ENCODE measurements at places on chromosomes 2 and 18.

DNA sequence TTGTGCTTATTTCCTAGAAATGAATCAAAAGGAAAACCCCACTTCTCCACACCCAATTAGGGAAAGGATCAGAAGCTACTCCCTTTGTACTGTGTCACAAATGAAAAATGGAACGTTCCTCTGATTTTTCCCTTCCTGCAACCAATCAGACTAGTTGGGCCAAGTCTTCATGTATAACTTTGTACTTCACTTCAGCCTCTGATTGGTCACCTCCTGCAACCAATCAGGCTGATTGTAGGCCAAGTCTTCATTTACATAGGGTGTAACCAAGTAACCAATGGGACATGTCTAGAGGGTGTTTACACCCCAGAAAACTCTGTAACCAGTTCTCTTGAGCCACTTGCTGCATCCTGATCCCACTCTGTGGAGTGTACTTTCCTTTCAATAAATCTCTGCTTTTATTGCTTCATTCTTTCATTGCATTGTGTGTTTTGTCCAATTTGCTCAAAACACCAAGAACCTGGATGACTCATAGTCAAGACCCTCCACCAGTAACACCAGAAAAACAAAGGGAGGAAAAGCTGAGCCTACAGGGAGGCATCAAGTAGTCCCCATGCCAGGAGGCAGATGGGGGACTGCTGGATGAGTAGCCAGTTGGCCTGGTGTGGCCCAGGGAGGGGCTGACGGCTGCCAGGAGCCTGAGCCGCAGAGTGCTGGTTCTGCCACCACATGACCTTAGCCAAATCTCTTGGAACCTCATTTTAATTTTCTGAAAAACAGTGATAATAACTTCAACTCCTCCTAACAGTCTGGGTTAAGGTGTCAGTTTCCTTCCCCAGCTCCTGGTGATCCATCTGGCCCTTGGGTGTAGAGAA is 46.1 kb downstream of the SOWAHC start:
- peak; percentile 6 for DNase-seq

GRCh38 chr2:190301032-190301431 is 18.6 kb downstream of the HIBCH start:
- peak; percentile 13 for DNase-seq

DNA sequence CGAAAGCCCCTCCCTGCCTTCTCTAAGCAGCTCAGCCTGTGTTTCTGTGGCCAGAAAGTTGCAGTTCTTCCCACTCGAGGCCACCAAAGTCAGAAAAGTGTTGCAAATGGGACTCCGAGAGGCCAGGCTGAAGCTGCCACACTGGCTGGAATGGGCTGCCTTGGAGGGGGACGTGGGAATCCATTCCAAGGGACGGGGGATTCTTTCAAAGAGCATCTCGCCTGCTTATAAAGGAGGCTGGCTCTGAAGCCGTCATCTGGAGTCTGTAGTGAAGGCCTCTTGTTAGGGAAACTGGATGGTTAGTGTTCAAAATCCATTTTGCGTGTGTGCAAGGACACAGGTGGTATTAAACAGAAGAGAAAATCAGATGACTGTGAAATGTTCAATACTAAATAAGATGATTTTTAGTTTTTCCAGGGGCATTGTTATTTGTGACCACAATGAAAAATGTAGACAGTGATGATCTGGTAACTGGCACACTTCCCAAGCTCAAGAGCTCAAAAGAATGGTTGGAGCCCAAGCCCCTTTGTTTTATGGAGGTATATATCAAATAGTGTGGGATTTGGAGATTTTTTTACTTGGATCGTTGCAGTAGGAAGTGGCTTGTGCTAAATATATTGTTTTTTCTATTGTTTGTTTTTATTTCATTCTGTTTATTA is 782 bp downstream of the FAM228B start:
- DNase-seq: peak; percentile 45

DNA sequence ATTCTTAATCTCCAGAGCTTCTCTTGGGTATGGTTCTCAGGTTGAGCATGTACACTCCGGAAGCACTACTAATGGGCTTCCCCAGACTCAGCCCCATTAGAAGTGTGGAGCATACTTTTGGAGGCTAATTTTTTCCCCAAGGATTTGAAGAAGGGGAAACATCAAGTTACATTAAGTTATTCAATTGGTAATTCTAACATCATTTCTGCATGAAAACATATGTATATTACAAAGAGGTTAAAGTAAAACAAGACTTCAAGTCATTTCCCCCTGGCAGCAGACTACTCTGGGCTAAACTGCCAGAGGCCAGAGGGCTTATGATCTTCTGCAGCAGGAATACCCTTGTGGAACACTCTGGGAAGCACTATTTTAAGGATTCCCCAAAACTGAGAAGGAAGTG is 227.7 kb upstream of the STK17B start:
- no peak for DNase-seq

DNA sequence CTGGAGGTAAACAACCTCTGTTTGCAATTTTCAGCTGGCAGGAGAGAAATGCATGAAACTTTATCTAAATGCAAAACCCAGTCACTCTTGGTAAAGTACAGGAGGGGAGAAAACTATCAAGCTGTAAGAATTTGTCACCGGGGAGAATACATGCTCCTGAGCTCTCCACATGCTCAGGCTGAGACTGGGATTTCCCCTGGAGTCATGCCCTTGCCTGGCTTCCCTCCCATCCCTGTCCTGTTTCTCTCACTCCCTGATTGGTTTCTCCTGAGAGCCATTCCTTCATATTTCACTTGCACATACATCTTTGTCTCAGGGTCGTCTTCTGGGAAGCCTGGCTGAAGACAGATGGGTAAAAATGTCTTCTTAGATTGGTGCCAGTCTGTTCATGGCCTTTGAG is 52.9 kb upstream of the SPATS2L start:
- DNase-seq: no peak

DNA sequence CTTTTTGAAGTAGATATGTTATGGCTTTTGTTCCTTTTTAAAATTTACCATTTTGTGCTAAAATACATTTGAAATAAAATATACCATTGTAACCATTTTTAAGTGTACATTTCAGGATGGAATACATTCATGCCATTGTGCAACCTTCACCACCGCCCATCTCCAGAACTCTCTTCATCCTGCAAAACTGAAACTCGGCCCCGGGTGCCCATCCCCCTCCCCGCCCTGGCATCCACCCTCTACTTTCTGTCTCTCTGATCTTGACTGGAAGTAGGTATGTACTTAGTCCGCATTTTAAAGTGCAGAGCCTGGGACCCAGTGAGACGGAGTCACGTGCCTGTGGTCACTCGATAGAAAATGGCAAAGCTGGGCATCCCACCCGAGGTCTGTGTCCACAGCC is 45.6 kb downstream of the DIPK1C start:
- no peak for DNase-seq

- DNase-seq: peak; percentile 66
Observed at GRCh38 chr2:179991344-179991743, 15.8 kb downstream of the CWC22 start.

DNA sequence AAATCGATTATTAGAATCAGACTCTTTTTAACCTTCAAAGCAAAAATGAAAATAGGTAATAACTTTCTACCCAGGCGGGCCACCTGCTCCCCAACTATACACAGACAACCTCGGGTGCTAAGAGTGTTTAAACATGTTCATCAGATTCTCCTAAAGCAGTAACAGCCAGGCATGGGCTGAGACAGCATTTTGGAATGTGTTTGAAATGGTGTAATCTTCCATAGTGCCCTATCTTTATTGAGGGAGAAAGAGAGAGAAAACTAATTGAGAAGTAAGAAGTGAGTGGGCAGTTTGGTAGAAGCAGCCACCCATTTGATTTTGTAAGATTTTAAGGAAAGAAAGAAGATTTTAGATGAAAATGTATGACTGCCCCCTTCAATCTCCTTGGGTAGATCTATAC is 196.1 kb upstream of the CTAGE1 start:
- no peak for DNase-seq

GRCh38 chr2:48343571-48344440 is 186.1 kb upstream of the STON1 start:
- DNase-seq: peak; percentile 43

DNA sequence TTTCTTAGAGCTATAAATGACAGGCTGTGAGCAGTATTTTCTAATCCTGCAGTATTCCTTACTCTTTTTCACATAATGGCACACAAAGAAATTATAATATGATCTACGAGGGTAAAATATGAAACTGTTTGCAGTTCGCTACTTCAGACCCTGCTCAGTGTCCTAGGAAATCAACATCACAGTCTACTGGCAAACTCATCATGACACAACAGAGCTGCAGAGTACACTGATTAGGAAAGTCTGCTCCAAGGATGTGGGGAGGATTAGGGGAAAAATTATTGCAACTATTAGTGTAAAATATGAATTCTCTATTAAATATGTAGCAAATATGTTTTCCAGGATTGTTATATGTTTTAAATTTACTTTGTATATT is 149.2 kb upstream of the REG3G start:
- DNase-seq: no peak

DNA sequence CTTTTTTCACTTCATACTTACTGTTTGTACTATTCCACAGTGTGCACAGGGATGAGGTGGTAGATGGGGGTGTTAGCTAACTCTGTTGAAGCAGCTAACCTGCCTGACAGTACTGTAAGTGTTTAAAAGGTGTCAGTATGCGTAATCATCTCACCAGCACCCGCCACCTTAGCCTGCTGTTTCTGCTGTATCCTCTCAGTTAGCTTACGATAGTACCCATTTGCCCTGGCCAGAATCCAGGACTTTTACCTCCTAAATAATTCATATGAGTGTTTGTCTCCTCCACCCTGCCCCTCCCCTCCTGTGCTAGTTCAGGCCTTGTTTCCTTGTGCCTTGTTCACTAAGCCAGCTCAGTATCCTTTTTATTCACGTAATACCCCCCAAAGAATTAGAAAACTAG is 34.2 kb downstream of the TRAPPC12 start:
- DNase-seq: peak; percentile 7

DNA sequence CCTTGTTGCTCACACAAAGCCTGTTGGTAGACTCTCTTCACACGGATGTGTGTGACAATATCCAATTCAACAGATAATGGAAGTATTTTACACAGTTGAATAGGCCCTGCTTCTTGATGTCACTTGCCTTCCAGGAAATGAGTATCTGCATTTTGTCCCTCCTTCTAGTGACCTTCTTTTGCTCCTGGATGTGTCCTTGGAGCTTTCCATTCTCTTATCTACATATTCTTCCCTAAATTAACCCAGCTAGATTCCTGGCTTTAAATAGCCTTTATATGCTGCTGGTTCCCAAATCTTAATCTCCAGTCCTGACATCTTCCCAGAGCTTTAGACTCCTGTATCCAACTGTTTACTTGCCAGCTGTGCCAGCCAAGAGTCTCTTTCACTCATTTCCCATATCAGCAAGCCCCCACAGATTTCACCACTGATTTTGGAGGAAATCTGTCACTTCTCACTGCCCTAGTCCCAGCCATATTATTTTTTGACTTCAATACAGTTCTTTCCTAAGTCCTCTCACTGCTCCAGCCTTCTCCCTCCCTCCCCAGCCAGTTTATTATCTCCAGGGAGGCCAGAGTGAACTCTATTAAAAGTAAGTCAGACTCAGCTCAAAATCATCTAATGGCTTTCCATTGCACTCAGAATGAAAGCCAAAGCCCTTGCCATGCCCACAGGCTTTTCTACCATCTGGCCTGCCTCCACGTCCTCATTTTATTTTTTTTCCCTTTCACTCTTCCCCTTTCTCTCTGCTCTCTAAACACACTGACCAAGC is 170.0 kb downstream of the PDE11A start:
- no peak for DNase-seq

DNA sequence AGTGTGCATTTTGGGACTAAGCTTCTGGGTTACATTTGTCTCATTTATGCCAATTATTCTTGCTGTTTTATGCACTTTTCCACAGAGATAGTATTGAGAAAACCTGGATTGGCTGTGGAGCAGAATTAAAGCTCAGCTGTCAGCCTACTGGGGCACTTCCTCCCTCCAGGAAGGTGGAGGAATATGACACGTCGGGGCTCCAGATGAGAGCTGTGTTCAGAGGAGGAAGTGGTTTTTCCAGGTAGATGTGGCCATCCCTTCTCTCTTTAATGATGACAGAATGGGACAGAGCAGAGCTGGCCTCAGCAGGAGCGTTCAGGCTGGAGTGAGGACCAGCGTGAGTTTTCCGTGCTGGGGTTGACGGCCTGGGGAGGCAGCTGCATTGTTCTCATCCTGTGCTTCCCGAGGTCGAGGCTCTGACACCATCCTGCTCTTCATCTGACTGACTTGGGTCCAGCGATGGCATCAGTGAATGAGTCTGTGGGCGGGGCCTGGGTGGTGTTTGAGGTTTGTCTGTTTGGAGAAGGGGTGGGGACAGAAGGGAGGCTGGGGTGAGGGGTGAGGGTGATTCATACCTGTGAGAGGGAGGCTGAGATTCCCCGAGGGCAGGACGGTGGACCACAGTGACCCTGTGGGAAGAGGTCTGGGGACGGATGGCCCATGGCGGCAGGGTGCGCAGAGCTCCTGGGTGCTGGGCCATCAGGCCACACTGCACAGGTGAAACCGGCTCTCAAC is 207.0 kb downstream of the LDLRAD4 start:
- peak; percentile 30 for DNase-seq

DNA sequence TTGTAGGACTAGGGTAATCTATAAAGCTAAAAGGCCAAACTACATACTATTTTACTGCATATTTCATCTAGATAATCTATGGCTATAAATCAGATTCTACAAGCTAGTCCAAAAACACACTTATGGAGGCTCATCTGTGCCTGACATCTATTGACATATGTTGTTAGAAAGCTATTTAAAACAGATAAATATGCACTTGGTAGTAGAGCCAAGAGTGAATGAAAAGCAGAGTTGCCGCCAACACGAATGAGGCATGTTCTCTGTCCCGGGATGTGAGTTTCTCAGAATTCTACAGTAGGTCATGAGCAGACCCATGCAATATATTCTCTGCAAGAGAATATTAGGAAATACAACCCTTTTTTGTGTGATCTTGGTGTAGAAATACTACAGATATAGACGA is 66.7 kb upstream of the LPIN2 start:
- DNase-seq: no peak

DNA sequence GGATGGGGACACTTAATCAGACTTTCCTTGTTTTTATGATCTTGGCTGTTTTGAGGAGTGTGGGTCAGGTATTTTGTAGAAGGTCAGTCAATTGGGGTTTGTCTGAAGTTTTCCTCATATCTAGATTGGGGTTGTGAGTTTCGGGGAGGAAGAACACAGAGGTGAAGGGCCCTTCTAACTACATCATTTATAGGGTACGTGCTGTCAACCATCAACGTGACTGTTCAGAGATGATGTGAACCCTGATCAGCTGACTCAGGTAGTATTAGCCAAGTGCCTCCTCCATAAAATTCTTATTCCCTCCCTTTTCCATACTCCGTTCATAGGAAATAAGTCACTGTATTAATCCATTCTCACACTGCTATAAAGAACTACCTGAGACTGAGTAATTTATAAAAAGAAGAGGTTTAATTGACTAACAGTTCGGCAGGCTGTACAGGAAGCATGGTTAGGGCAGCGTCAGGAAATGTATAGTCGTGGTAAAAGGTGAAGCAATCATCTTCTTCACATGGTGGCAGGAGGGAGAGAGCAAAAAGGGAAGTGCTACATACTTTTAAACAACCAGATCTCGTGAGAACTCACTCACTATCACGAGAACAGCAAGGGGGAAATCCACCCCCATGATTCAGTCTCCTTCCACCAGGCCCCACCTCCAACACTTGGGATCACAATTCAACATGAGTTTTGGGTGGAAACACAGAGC is 547.1 kb upstream of the LINC00305 start:
- peak; percentile 34 for DNase-seq
